Activated T-cell treated with anti-CD3 and anti-CD28 coated beads, Interleukin-2, amount 50 U/mL, for 72 hours (primary cell): ENCODE measurements at places on chromosomes 1 and 21.

DNA sequence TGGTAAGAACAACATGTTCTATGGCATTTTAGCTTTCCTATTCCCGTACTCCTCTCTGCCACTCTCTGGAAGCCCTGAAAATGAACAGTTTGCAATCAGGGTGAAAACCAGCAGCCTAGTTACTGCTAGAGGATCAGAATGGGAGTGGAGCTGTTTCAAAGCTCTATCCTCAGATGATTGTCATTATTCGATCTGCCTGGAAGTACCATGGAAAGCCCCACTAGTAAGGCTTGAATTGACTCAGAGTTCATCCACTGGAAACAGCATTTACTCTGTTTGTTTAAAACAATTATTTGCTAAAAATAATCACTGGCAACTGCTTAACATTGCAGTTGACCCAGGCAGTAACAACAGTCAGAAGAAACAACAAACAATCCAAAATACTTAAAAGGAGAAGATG, 91.2 kb downstream of the USH2A start:
- no peak for DNase-seq

- DNase-seq, result peak; percentile 64
Observed at GRCh38 chr1:43147625-43148327, 24.3 kb downstream of the EBNA1BP2 start.

- DNase-seq, result peak; percentile 36
Observed at GRCh38 chr1:32900956-32901822, at the start of gene TMEM54. TSS of gene TMEM54 (minus strand) at chr1:32901389. CDS start at chr1:32901238, 151 bp downstream.

GRCh38 chr1:150267896-150268295, 920 bp downstream of the APH1A start:
- no peak for DNase-seq

DNA sequence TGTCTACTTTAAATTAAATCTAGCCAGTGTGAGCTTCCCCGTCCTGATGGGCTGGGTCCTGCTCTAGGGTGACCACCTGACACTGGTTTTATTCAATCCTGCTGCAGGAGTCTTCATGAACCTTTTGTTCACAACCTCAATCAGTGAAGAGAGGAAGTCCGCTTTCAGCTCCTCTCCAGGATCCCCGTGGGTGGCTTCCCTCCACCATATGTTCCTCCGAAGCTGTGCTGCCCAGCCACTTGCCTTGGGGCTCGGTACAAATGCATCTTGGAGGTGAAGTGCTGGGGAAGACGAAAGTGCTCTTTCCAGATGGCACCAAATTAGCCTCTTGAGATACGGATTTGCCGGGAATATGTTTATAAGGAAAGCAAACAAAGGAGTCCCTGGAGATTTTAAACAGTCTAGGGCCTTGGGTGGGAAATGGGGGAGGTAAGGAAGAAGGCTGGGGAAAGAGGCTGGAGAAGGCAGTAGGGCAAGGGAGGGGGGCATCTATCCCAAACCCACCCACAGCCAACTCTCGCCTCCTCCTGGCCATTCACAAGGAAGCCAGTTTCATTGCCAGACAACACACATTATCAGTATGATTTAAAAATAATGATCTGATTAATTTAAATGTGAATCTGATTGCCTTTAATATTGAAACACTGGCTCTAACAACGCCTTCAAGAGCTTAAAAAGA, 430.8 kb downstream of the DISC1 start:
- DNase-seq, result no peak

GRCh38 chr1:107877745-107878144, 87.2 kb downstream of the VAV3 start:
- no peak for DNase-seq

- DNase-seq, result no peak
Observed at GRCh38 chr1:215890438-215890837, 323.3 kb downstream of the KCTD3 start.

GRCh38 chr1:83958704-83959103, 40.2 kb downstream of the TTLL7 start:
- DNase-seq, result no peak

DNA sequence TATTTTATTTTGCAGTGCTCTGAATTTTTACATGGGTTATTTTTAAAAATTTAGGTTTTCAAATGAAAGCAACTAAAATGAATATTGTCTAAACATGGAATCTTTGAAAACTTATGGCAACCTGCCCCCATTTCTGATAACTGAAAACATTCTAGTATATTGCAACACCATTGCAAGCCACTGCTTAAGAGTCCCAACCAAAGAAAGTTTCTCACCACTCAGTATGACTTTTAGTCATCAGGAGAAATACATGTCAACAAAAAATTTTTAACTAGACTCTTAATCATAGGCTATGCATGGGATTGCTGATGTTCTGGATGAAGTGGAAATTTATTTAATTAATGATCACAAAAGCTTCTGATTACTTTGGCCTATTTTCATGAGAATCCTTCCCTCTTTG, 112.1 kb downstream of the TNFSF18 start:
- no peak for DNase-seq

DNA sequence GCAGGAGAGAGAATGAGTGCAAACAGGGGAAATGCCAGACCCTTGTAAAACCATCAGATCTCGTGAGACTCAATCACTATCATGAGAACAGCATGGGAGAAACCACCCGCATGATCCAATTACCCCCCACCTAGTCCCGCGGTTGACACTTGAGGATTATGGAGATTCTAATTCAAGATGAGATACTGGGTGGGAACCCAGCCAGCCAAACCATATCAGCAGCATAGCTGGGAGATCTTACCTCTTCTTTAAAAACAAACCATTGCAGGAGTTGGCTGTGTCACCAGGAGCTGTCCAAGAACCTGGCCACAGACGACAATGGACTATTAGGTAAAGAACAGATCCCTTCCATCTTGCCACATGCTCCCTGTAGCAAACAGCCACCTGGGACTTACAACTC, 422.7 kb downstream of the MATN1 start:
- DNase-seq, result no peak

GRCh38 chr1:67713057-67713846, 28.3 kb downstream of the GADD45A start:
- DNase-seq, result no peak

DNA sequence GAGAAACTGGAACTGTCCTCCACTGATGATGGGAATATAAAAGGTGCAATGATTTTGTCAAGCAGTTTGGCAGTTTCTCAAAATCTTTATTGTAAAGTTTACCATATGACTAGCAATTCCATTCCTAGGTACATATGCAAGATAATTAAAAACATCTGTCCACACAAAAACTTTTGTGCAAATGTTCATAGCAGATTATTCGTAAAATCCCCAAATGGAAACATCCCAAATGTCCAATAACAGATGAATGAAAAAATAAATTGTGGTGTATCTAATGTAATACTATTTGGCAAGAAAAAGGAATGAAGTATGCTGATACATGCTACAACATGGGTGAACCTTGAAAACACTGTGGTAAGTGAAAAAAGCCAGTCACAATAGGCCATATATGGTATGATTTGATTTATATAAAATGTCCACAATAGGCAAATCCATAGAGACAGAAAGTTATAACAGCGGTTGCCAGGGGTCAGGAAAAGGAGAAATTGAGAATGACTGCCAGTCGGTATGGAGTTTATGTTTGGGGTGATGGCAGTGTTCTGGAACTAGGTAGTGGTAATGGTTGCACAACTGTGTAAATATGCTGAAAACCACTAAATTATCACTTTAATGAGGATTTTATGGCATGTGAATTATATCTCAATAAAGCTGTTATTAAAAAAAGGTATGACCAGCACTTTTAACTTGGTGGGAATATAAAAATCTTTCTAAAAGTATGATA, 81.7 kb upstream of the BEND5 start:
- DNase-seq, result no peak

- DNase-seq, result no peak
Observed at GRCh38 chr1:239456788-239457187, 70.4 kb downstream of the CHRM3 start.

DNA sequence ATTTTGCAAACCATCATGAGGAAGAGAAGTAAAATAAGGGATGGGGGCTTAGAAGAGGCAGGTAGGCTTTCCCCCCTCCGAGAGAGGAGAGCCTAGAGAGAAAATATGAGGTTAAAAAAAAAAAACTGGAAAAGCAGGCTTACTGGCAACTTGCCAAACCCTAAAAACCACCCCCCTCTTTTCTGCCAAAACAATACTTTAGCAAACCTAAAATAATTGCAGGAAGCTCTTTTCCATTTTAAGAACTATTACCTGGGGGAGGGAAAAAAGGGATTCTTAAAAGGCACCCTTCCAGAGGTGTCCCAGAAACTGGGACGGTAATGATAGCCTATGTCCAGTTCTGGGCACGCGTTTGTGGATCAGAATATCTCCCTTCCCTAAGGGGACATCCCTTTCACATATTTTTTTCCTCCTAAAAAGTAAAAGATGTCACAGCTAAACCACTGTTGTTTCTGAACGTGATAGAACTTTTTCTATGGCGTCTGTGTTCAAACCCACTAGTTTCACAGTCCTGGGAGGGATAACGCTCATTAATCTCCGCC, 1.1 kb upstream of the NFIA start:
- DNase-seq, result no peak

DNA sequence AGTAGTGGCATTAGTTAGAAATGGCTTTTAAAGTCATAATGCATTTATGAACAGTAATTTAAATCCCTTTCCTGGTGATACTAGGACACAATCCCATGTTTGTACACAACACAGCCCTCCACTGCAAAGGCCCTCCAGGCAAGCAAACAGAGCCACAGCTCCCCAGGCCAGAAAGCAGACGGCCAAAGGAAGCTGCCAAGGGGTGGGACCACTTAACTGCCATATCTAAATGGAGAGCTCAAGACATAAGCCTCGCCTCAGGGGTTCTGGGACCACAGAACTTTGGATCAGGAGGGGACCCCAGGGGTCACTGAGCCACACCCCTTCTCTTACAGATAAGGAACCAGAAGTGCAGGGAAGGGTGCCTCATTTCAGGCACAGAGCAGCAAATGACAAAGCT, 189.7 kb downstream of the KCNH1 start:
- no peak for DNase-seq

DNA sequence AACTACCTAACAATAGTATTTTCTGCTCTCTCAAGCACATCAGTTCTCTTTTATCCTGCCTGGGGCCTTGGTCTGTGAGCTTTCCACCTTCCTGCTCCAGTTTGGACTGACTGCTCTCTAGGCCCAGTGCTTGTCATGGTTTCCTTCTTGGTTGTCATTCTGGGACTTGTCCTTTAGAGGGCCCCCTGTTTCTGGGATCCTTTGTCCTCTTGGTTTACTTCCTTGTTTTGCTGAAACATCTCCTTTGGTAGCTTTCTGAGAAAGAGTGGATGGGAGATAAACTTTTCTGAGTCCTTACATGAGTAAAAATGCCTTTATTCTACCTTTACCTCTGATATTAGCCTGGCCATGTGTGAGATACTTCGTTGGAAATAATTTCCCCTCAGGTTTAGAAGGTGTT, 4.7 kb downstream of the SLC1A7 start:
- no peak for DNase-seq

DNA sequence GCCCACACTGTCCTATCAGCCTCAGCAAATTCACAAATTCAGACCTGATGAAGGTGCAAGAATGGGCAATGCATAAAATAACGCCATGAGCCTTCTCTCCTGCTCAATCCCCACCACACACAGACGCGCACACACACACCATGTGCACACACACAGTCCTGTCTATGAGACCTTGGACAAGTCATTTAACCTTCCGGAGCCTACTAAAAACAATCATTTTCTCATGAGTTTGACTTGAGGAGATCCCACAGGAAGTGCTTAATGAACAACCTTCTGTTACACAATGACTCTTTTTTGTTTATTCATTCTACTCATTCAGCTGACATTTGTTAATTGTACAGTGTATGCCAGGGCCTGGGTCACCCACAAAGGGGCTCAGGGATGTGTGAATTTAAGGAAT, 125.4 kb downstream of the EDEM3 start:
- no peak for DNase-seq

DNA sequence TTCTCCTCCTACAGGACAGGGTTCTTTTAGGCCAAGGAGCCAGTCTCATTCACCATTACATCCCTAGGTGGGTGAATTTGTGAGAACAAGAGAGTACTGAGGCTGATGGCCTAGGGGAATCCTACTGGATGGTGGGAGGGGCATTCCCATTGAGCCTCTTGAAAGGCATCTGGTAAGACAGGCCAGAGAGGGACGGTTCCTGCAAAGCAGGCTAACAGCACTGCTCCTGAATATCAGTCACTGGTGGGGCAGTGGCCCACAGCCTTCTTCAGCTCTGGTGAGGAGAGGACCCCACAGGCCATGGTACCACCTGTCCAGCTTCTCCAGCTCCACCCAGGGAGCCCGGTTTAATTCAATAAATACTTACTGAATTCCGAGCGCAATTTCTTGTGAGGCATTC, 125.9 kb upstream of the EDN2 start:
- DNase-seq, result no peak
